Stimulated activated naive B cell treated with anti-CD40 and anti-IgM and Interleukin-4, amounts not matched to agents 10 μg/mL and 1 μg/mL and 100 μg/mL, for 72 hours (primary cell): ENCODE measurements at places on chromosomes 11 and 22.

DNA sequence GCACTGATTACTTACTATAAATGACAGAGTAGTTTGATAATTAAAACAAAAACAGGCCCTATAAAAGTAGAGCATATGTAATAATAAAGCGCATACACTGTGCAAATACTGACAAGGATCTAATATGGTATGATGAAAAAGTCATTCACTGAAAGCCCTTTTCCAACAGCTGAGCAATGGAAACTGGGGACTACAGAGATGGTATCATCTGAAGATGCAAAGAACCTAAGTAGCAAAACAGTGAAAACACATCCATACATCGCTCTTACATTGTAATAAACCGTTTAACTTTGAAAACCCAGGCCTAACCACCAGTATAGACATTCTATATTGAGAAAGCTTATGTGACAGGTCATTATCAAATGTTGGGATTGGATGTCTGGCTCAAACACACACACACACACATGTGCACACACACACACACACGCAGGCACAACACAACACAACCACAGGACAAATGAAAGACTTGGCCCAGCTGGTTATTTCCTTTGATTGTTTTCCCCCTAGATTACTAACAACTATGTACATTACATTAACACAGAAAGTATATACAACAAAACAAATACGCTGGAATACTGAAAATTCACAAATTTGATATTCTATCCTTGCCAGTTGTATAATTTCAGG is 119.5 kb downstream of the APOL5 start:
- DNase-seq = no peak

GRCh38 chr22:34847072-34847471 is 218.9 kb upstream of the ISX start:
- DNase-seq = no peak

DNA sequence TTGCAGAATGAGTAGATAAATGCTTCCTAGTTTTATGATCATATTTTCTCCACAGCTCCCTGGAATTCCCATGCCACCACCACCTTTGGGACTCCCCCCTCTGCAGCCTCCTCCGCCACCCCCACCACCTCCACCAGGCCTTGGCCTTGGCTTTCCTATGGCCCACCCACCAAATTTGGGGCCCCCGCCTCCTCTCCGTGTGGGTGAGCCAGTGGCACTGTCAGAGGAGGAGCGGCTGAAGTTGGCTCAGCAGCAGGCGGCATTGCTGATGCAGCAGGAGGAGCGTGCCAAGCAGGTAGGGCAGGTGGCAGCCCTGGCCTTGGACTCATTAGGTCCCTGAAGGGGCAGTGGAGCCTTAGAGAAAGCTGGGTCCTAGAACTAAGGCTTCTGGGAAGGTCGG is 2.9 kb downstream of the SF3B2 start:
- DNase-seq = no peak

DNA sequence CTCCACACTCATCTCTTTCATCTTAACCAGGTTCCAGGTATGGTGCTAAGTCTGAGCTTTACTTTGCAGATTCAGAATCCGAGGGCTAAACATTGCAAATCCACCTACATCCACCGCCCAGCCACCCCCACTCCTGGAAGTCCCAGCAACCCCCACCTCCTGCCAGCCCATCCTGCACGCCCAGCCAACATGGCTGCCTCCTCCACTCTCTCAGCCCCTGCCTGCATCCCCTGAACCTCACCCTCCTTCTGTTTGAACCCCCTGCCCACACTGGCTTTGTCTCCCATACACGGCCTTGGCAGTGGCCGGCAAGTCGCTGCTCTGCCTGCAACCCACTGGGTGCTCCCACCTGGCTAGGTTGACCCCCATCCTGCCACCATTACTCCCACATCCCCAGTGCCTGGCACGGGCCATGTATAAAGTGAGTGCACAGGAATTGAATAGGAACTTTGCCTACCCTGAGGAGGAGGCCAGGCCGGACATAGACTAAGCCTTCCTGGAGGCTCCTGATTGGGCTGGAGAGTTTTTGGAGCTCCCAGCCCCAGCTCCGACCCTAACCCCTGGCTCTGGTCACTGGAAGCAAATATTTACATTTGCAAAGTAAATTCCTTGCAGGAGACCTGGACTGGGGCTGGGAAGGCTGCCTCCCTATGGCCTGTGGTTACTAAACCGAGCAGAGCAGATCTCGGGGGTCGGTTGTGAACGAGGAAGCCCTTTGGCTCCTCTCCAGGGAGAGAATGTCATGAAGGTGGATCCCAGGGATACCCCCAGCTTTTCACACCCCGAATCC is 14.4 kb downstream of the EMID1 start:
- DNase-seq = no peak

DNA sequence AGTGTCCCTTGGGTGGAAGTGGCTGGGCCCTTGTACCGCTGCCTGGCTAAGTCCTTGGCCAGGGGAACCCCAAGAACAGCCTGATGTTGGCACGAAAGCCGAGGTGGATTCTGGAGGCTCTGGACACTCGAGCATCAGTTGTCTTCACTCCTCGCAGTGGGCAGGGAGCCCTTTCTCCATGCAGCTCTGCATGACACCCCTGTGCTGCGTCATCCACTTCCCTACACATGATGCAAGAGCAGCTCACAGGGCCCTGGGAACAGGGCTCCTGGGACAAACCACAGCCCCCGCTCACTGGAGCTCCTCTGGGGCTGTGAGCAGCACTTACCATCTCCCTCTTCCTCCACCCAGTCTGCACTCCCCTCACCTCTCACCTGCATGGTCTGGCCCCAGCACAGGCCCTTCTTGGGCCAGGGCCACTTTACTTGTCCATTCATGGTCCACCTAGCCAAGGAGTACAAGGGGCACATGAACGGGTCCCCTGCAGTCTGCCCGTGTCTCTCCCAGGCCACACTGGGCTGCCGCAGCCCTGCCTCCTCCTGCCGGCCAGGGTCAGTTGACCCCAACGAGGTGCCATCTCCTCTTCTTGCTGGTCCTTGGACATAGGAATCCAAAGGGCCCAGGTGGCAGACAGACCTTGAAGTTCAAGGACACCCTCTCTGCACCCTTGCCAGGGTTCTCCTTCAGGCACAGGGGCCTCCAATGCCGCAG is 66.5 kb downstream of the IGF2 start:
- DNase-seq = no peak

- DNase-seq = no peak
These were observed 54.2 kb downstream of the FEZ1 start for GRCh38 chr11:125441648-125442410.

GRCh38 chr11:24779791-24780190 is 282.9 kb downstream of the LUZP2 start:
- DNase-seq = no peak

DNA sequence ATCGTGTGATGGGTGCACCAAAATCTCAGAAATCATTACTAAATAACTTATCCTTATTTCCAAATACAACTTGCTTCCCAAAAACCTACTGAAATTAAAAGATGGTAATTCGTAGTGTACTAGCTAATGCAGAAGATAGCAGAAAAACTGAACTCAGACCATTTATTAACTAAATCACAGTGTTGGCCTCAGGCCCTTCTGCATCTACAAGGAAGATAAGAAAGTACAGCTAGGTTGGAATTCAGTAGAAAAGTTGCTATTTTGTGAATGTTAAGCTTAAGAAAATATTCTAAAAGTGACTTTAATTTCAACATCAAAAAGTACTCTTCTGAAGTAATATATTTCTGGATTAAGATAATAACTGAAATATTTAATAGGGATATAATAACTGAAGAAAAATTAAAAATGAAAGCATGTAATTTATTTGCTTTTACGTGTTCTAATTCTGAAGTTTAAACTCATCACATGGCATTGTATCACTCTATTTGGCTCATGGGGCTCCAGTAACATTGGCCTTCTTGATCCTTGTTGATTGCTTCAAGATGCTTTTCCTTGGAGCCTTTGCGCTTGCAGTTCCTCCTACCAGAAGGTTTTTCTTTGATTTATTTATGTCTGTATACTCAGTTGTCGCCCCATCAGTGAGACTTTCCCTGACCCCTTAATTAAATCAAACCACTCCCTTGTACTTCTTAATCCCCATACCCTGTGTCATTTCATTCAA is 847.9 kb upstream of the ANO3 start:
- no peak for DNase-seq

GRCh38 chr11:80720295-80720694 is 1279.5 kb upstream of the TENM4 start:
- DNase-seq = no peak

DNA sequence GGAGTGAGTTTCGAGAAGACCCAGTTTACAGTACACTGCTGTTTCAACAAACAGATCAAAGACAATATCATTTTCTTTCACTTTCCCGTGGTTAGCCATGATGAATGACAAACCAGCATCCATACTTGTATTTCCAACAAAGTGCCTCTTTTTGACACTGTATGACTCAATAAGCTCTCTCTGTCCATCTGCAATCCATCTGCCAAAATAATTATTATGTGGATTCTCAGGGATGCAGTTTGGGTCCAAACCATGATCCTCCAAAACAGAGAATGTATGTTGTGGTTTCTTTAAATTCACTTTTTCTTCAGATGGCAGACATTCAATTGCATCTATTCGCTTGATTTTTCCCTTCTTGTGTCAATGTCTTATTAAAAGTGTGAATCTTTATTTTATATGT is 37.8 kb upstream of the RASD2 start:
- DNase-seq = no peak

DNA sequence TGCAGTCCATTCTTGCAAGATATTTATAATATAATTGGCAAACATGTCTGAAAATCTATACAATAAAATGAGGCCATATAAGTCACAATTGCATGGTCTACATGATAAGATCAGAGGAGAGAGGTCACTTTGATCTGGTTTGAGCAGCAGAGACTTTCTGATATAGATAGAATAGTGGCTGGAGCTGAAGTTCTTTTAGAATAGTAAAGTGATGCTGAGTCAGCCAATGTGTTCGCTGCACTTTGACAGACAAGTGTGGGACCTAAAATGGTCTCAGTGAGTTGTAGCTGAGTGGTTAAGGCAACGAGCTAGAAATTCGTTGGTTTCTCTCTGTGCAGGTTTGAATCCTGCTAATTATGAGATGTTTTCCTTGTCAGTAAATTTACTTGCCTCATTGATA is 257.0 kb upstream of the C11orf87 start:
- no peak for DNase-seq

DNA sequence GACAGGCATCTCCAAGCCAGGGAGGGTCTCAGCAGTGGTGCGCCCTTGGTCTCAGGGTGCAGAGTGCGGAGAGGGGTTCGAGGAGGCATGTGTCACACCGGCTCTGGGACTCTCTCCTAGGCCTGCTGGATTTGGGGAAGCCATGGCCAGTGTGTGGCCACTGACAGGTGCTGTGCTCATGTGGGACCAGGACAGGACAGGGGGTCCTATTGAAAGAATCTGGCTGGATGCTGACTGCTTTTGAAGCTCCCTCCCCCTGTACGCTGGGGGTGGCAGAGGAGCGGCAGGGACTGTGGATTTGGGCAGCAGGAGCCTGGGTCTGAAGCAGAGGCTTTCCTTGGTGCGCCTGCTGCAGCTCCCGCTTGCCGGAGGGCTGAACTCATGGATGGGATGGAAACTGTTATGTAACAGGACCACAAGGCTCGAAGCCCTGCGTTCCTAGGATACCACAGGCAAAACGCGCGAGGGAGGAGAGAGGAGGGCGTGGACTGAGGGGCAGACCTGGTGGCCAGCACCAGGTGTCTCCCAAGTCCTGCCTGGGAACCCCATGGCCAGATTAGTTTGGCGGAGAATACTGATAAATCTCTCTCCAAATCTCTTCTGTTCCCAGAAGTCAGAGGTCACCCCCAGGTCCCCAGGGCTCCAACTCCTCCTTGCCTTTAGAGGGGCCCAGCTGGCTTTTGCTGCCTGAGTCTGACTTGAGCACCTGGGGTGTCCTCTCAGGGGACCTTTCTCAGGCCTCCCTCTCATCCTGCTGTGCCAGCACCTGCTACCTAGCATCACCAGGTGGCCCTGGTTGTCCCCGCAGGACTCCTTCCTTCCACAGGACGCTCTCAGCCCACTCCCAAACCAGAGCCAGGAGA is 13.8 kb upstream of the TEF start:
- no peak for DNase-seq

DNA sequence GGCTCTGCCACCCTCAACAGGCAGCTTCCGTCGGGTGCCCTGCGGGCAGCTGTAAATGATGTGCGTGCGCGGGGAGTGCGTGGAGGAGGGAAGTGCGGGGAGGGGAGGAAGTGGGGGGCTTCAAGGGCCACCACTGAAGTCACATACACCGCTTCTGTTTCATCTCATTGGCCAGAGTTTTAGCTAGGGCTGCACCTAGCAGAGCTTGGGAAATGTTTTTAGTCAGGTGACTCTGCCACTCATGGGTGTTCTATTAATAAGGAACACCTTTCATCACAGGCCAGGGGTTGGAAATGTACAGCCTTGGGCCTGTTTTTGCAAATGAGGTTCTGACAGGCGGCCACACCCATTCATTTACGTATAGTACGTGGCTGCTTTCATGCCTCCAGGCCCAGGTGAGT is 14.6 kb downstream of the FAM118A start:
- DNase-seq = no peak

DNA sequence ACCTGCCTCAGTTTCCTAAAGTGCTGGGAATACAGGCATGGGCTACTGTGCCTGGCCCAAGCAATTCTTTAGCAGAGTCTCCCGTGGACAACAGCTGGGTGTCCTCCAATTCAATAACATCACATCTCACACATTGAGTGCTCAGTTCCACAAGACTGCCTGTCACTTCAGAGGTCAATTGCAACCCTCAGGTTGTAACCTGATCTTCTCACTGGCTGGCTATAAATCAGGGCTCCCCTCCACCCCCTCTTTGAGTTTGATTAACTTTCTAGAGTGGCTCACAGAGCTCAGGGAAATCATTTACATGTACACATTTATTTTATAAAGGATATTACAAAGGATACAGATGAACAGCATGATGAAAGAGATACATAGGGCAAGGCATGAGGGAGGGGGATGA is 68.1 kb downstream of the MCHR1 start:
- DNase-seq = no peak

DNA sequence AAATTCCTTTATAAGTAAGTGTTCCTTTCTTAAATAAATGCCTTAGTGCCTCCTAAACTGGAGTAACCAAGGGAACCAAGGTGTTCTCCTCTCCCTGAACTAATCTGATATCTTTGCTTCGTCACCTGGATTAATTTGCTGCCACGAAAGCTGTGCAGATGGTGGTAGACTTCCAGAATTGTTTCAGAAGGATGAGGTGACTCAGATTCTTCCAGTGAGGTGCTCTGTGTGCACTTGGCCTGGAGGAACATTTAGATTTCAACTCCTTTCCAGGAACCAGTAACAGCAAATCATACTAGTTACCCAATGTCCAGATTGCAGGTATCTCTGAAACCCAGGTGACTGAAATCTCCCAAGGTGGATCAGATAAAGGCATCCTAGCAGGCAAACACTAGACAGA is 181.9 kb downstream of the FAT3 start:
- no peak for DNase-seq

- DNase-seq = peak; percentile 58
These were observed 35.5 kb downstream of the USP28 start for GRCh38 chr11:113839842-113840241.

- no peak for DNase-seq
These were observed 2.2 kb downstream of the ME3 start for GRCh38 chr11:86670181-86670580.

- no peak for DNase-seq
These were observed 18.0 kb downstream of the PAAF1 start for GRCh38 chr11:73894725-73895335.
